ENCODE measurements at places on chromosomes 5 and 9.

DNA sequence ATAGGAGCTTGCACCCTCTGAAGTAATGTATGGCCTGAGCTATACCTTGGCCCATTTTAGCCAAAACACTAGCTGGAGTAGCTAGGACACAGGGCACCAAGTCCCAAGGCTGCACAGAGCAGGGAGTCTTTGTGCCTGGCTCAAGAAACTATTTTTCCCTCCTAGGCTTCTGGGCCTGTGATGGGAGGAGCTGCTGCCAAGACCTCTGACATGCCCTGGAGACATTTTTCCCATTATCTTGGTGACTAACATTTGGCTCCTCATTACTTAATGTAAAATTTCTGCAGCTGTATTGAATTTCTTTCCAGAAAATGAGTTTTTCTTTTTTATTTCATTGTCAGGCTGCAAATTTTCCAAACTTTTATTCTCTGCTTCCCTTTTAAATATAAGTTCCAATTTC is 1099.2 kb downstream of the CDH18 start:
- no peak for DNase-seq

GRCh38 chr9:77599492-77599891 is 48.6 kb downstream of the GNA14 start:
- no peak for DNase-seq

DNA sequence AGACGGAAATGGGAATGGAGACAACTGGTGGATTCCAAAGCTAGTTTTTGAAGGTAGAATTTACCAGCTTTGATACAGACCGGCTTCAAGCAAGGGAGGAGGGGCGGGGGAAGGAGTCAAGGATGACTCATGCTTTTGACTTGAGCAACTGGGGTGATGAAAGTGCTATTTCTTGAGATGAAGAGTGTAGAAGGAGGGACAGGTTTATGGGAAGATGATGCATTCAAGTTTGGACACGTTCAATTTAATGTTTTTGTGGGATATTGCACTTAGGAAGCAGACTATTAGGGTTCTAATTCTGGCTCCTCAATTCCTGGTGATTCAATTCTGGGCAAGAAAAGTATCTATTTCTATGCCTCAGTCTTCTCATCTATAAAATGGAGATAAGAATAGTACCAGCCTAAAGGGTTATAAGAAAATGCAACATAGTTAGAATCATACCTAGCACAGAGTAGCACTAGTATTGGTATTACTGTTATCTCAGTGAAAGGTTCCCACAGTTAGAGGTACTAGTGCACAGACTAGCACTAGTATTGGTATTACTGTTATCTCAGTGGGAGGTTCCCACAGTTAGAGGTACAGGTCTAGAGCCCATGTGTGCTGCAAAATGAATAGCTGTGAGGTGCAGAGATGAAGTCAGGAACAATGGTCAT is 4.6 kb downstream of the NIPAL4 start:
- no peak for DNase-seq

- DNase-seq = no peak
Measured at GRCh38 chr5:128681764-128682592, 143.9 kb upstream of the FBN2 start.

DNA sequence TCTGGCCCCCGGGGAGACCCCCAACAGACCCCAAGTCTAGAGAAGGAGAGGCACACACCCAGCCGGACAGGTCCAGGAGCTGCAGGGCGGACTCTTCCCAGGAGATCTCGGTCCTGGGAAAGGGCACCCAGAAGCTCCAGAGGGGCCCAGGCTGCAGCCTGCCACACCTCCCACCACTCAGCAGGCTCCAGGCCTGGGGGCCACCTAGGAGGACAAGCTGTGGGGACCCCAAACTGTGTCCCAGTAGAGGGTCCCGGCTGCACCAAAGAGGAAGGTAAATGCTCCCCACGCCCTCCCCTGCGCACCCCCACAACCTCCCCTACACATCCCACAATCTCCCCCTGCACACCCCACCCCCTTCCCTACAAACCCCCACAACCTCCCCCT is 48.5 kb downstream of the PLEKHG4B start:
- DNase-seq = no peak

- no peak for DNase-seq
Measured at GRCh38 chr9:1303932-1304331, 253.8 kb downstream of the DMRT2 start.

GRCh38 chr5:142840575-142840974 is 70.4 kb downstream of the ARHGAP26 start:
- DNase-seq = no peak

DNA sequence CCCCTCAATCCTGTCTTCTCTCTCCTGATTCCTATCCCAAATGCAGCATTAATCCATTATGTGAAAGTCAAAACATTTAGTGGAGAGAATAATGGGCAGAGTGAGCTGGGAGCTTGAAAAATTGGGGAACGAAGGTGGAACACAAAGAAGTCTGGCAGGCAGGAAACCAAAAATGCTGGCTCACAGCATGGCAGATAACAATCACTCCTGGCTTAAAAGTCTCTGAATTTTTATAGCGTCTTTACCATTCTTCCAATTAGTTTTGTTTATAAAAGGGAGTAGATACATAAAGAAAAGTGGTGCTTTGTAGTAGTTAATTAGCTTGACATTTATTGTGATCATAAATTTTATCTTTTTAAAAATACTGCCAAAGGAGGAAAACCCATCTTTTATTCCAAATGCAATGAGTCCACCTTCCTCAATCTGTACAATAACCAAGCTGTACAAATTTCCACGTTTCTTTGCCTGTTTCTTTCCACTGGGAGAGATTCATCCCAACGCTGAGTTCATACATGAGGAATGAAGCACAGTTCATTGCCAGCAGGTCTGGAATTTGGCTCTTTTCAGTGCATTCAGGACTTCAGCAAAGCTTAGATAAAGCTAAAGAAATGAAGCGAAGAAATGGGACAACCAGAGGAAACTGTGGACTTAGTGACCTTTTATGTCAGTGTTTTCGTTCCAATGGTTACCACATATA is 174.7 kb downstream of the HMHB1 start:
- no peak for DNase-seq

DNA sequence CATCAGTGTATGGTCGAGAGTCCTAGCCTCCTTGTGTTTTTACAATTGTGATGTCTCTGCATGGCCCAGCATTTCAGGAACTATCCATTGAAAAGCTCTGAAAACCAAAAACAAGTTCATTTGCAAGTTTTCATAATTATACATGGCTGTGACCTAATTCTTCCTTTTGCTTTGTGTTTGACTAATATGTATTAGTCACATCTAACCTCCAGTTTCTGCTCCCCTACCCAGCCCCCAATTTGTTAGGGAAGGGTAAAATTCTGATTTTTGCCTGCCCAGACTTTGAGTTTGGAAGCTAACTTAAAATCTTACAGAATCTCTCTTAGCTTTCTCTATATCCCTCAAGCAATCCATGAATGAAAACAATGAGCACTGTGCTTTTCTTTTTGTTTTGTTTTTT is 128.2 kb upstream of the SEMA6A start:
- DNase-seq = no peak

GRCh38 chr5:72661405-72661804 is 154.2 kb upstream of the ZNF366 start:
- DNase-seq = no peak

DNA sequence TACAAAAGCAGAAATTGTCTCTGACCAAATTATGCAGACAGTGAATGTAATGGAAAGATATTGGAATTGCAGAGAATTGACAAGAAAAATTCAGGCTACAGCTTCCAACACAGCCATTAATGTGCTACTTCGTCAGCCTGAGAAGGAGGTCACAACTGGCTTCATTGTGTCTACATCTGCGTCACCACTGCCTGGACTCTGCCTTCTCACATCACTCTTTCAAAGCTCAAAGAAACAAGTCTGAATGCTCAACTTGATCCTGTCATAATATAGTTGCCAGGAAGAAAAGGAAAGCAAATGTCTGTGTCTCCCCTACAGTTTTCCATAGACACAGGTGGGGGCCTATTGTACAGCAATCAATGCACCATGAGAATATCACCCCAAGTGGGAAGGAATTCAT is 806.5 kb upstream of the CDH10 start:
- no peak for DNase-seq

- DNase-seq = no peak
Measured at GRCh38 chr5:62581836-62582597, 3.4 kb downstream of the LRRC70 start.

DNA sequence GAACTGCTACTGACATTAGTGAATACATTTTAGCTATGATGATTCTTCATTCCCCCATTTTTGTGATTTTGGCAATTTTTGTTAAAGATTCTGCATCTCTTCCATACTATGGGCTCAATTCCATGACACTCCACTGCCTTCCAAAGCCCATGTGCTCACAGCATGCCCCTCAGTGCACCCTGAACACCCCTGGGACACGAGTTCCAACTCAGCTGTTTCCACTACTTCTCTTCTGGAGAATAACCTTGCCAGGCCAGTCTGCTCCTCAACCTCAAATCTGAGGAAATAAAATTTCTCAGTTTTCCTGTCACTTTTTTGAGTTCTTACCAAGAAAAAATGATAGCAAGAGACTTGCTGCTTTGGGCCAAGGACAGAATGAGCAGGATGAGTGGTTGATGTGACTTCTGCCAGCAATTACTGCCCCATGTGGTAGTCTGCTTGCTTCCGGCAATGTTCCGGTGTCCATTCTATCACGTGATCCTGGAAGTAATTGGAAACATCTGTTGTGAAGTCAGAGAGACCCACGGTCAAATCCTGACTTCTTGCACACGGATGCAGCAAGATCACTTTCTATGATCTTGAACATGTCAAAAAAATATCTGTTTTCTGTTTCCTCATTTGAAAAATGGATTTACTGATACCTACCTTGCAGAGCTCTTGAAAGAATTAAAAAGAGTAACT is 58.3 kb downstream of the EGFLAM start:
- no peak for DNase-seq

Measured in kidney capillary endothelial cell (primary cell).